ENCODE measurements at places on chromosomes 7 and 10.
A peak's percentile ranks its signal among the peaks of the same experiment; 100 is the strongest.

GRCh38 chr7:107045195-107045960, 873 bp downstream of the PRKAR2B start:
- DNase-seq, result peak; percentile 12

GRCh38 chr7:30005464-30005863, 15.9 kb upstream of the SCRN1 start:
- no peak for DNase-seq

DNA sequence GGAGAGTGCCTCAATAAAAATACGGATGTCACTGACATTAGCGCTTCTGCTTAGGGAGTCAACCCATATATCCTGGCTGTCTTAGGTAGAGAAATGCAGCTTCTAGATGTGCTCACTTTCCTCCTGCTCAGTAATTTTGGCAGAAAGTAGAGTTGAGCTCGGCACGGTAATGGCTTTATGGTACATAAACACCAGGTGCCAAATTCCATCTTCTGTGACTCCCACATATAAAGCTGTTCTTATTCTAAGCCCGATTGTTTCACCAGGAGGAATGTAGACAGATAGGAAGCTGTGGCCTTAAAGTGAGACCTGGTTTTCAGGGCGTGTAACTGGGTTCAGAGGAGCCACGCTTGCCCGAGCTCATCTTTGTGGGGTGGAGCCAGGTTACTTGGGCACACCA, 143.7 kb downstream of the CREB5 start:
- no peak for DNase-seq

DNA sequence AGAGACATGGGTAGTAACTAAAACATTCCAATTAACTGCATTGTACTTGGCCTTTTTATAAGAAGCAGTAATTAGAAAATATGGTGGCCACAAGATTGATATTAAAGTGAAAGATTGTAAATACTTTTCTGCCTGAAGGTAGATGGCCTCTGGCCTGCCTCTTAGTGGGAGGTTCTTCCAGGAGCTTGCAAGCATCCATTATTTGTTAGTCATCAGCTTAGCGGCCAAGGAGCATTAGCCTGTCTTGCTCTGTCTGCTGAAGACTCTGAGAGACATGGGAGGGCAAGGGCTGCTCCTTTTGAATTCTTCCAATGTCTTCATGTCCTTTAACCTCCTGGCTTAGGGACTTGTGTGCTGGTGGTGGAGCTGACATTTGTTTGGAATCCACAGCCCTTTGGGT, 80.4 kb downstream of the TCF7L2 start:
- no peak for DNase-seq

DNA sequence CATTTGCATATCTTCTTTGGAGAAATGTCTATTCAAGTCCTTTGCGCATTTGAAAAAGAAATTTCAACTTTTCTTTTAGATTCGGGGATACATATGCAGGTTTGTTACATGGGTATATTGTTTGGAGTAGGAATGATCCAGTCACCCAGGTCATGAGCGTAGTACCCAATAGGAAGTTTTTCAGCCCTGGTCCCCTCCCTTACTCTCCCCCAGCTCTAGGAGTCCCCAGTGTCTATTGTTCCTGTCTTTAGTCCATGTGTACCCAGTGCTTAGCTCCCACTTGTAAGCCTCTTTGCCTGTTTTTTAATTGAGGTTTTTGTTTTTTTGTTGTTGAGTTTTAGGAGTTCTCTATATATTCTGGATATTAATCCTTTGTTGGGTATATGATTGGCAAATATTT, 63.3 kb downstream of the SND1 start:
- DNase-seq, result no peak

- no peak for DNase-seq
Measured at GRCh38 chr10:132752378-132752777, 33.6 kb downstream of the NKX6-2 start.
